Activated gamma-delta T cell treated with Interleukin-2 at 50 U/mL for 16 hours (primary cell): ENCODE measurements at places on chromosomes 2 and 18.
A peak's percentile ranks its signal among the peaks of the same experiment; 100 is the strongest.

DNA sequence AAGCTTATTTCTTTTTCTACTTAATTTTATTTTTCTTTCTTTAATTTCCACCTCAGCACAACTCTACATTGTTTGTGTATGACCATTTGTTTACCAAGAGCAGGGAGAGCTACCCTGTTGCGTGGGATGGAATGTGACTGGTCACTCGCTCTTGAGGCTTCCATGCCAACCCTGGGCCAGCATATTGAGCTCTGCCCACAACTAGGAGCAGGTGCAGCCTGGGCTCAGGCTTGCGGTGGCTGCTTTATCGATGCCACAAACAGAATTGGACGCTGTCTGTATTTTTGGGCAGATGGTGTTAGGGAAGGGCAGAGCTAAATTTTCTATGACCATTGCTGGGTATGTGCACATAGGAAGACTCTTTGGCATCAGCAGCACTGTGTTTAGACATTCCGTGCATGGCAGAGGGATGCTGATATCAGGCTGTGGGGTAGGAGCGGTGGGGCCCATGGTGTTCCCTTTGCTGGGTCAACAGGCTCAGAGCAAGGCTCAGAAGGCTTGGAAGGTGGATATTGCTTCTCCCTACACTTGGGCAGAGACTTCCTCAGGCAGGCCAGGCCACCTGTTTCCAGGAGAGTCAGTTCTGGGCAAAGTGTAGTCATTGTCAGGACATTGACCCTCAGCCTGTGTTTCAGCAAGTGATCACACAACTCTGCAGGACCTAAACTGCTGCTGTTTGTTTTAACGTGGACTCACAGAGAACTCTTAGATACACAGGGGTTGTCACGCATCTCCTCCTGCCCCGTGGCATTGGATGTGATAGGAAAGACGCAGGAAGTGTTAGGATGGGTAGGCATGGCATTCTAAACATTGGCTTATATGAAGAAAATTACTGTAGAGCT is 40.2 kb downstream of the TMEM182 start:
- DNase-seq, result no peak

DNA sequence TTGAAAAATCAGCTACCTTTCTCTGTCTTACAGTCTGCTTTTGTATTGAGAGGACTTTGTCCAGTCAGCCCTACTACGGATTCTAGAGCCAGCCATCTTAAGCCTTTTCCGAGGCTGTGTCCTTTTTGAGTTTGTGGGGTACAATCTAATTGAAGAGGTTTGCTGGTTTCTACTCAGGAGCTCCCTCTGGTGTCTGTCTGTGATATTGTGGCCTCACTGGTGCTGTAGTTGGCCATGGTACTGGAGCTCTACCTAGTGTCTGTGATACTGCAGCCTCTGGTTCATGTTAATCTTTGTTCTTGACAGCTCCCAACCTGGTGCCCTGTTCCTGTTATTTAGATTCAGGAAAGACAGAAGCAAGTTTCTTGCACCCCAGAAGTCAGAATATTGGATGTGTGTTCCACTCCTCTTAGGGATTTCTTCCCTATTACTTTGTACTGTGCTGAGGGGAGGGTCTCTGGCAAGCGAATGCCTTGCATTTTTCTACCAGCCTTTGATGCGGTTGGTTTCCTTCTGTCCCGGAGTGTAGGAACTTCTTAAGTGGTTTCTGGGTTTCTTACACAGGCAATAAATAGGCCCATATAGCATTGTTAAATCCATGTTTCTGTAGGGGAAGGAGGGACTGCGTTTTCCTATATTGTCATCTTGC is 78.5 kb downstream of the ACSL3 start:
- DNase-seq, result peak; percentile 39

DNA sequence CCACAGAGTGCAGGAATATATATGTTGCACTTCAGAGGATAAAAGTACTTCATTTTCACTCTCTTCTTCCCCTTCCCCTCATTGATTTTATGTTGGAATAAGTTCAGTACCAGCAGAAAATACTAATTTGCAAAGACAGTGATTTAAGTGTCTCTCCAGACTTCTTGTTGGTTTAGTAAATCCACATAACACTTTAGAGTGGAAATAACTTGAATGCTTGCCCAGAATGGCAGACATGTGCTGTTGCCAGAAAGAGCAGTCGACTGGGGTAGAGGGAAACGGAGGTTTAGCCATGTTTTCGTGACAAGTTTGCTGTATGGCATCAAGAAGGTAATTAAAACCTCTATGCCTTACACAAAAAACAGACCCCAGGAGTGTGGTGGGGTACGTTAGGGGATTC is 246.0 kb upstream of the CXCR4 start:
- DNase-seq, result no peak

DNA sequence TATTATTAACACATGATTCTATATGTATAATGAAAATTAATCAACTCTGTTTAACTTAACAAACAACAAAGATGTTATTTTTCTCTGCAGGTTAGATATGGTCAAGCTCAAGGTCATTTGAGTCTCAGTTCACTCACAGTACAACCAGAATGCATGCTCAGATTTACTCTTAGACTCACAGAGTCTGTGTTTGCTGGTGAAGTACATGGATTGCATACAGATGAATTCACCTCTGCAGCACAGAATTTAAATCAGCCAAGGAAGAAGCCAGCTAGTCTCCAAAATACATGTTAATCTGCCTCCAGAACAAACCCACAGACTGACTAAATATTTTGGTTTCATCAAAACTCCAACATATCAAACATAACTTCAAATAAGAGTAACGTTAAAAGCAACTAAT is 424.5 kb downstream of the RAD51AP2 start:
- no peak for DNase-seq

DNA sequence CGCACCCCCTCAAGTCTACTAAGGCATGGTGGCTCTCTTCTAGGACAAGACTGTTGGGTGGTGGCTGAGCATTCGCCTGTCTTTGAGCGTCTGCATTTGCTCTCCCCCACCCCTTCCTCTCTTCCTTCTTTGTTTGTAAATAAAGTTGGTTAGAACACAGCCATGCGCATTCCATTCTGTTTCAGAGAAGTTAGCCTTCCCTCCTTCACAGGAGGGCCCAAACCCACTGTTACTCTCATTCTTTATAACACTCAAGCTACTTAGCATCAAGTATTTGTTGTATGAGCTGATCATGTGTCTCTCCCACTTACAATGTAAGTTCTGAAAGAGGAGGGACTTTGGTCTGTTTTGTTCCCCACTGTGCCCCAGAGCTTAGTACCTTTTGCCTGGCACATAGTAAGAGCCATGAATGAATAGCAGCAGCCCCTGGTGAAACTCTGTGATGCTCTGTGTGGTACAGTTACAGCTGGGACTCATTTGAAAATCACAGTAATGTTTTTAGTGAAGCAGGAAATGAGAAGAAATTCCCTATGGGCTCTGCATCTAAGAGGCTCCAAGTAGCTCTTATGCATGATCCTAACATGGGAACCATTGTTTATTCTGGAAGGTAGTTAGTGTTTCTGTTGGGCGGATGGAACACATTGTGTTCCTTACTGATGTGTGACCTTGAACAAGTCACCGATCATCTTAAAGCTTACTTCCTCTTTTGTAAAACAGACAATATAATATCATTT is 7.7 kb downstream of the MGAT5 start:
- no peak for DNase-seq

DNA sequence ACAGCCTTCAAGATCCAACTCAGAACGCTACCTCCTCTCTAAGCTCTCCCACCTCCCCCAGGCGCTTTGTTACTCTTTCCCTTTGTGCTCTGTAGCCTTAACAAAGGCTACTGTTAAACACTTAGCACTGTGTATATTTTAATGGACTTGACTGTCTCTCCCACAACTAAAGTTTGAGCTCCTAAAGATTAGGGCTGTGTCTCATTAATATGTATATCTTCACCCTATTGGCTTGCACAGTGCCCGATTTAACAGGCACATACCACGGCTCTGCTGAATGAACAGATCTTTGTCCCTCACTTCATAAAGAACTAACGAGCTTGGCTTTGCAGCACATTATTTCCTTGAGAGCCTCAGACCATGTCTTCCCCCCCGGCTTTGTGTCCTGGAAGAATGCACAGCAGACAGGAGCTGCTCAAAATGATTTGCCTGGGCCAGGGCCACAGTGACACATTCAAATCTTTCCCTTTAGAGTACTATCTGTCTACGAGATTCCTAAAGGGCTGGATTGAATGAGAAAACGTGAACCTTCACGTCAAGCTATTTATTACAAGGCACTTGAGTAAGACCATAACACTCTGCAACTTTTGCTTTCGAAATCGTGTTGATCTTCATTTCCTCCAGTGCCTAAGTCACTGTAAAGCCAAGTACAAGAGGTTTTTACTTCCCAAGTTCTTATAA is 22.1 kb downstream of the ABHD3 start:
- DNase-seq, result no peak

DNA sequence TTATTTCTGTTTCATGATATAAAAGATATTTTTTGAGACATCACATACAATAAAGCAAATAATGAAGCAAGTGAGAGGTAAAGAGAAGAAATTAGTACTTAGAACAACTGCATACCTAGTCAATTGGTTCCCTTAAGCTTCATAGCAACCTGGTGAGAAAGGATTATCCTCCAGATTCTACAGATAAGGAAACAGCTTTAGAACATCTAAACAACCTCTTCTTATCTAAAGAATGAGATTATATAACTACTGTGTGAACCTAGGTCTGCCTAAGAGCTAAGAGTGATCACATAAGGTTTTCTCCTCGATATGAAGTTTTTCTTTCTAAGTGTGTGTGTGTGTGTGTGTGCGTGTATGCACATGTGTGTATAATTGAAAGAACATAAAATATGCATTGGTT is 265.1 kb downstream of the NOL4 start:
- DNase-seq, result no peak
